ENCODE measurements at places on chromosomes 13 and 19. TPM values are rescaled to one million over a fixed set of nuclear protein-coding genes. Genes with fewer than 3 reads are reported as not detected.

Gene TMPRSS9
- 0.04 TPM for total RNA-seq

Gene TIMM50
- 184 TPM for total RNA-seq

Gene CCDC122
- total RNA-seq = 2.5 TPM

Gene SERPINE3
- total RNA-seq = not detected

Gene NLRP12
- total RNA-seq = not detected

Gene VSTM2B
- total RNA-seq = not detected

Gene CABP5
- not detected for total RNA-seq

Gene DLL3
- 3.7 TPM for total RNA-seq

Gene ARRDC5
- not detected for total RNA-seq

DNA sequence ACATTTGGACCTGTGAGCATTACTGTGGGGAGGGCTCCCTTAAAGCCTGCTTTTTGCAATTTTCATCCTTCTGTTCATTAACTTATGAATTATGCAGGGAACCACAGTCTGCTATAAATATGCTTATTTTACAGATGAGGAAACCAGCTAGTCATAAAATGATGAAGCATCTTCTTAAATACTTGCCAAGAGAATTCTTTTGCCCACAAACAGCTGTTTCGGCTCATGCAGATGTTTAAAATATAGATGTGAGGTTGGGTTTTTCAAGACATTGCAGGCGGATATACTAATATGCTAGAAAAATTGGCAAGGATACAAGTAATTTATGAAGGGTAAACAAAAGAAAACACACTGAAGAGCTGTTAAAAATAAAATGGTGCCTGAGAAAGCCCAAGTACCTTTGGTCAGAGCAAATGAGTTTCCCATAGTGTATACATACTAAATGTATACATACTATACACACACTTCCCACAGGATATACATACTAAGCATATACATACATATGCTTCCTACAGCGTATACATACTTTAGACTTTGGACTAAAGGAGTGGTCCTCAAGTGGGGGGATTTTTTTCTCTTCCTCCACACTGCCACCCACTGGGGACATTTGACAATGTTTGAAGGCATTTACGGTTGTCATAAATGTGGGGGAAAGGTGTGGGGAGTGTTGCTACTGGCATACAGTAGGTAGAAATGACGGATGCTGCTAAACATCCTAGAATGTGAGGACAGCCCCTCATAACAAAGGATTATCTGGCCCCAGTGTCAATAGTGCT lies 164.9 kb upstream of the CSNK1A1L start:
- H3K4me1 ChIP-seq = no peaks in the 10 kb centered on the region
- H3K36me3 ChIP-seq = no peaks in the 10 kb centered on the region
- H3K27me3 ChIP-seq = no peaks in the 10 kb centered on the region
- H3K4me3 ChIP-seq = no peak overlapping the region

DNA sequence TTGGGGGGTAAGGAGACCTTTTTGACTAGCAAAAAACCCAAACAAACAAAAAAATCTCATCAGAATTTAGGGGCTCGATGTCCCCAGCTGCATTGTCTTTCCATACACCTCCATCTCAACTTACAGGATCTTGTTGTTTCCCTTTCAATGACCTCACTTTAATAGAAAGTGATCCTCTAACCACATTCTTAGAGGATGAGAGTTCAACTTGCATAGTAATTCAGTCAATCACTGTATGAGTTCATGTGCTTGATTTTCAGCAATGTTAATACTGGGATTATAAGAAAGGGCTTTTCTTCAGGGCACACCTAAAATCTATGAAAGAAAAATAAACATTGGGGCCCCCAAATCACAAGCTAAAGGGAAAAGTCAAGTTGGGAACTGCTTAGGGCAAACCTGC lies 1512.0 kb downstream of the SLITRK1 start:
- peak overlapping the region; percentile 66 for H3K27ac ChIP-seq
- no peak for DNase-seq
- no peaks in the 10 kb centered on the region for H3K36me3 ChIP-seq
- H3K4me1 ChIP-seq = peaks cover 19% of the 10 kb centered on the region

GRCh38 chr13:44429311-44429710 lies 55.7 kb downstream of the SERP2 start:
- DNase-seq = no peak
- H3K27ac ChIP-seq = no peak overlapping the region
- no peaks in the 10 kb centered on the region for H3K27me3 ChIP-seq
- no peak overlapping the region for H3K4me3 ChIP-seq

DNA sequence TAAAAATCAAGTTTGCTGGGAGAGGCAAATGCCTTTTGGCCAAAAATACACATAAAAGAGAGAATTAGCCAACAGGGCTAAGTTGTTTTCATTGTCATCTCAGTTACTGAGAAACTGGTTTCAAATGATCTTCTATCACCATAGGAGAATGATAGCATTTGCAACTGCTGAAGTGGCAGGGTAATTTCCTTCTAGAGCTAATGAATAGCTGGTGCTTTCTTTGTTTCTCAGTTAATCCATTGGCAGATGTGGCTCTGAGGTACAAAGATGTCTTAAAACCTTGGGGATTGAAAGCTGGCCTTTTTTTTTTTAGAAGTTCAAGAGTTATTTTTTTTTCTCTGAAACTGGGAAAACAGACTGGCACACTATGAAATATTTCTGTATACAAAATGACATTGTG lies 332.7 kb upstream of the KLF12 start:
- H3K4me3 ChIP-seq = no peak overlapping the region
- H3K27me3 ChIP-seq = no peaks in the 10 kb centered on the region
- no peak overlapping the region for H3K27ac ChIP-seq
- peaks cover 11% of the 10 kb centered on the region for H3K4me1 ChIP-seq

- peaks cover 6% of the 10 kb centered on the region for H3K4me1 ChIP-seq
- H3K27ac ChIP-seq = no peak overlapping the region
- no peak for DNase-seq
These were observed 2.9 kb downstream of the CCDC8 start for GRCh38 chr19:46410205-46411087.

DNA sequence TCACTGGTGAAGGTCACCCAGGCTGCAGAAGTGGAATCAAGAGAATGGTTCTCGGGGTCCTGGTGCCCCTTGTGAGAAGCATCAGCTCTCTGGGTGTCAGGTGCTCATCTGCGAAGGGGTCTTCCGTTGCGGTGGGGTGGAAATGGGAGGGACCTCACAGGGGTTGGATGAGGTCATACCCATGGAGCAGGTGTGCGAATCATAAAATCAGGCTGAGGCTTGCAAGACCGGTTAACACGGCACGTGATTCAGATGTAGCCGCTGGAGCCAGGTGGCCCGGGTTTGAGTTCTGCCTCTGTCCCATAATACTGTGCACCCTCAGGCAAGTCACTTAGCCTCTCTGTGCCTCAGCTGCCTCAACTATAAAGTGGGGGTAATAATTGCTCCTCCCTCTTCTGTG lies 3.9 kb upstream of the KLK15 start:
- no peak for DNase-seq
- no peaks in the 10 kb centered on the region for H3K27me3 ChIP-seq
- H3K4me1 ChIP-seq = no peaks in the 10 kb centered on the region

DNA sequence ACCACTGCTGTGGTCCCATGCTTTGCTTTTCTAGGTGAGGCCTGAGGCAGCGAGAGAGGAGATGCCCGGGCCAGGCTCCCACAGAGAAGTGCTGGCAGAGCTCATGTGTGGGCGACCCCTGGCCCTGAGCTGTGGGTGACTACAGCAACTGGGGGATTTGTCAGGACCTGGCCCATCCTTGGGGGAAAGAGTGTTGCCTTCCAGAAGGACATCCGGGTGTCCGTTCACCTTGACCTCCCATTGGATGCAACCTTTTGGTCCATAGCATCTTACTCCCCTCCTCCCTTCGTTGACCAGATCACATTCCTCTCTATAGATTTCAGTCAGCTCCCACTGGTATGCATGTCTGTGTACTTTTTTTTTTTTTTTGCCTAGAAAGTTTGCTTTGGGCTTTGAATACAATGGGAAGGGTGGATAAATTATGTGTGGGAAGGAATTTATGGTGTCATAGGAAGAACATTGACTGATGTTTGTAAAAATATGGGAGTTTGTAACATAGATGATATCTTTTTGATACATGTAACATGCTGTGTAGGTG lies 84.2 kb upstream of the RNF113B start:
- no peak overlapping the region for H3K27ac ChIP-seq
- no peak overlapping the region for H3K4me3 ChIP-seq
- no peaks in the 10 kb centered on the region for H3K36me3 ChIP-seq
- DNase-seq = no peak

DNA sequence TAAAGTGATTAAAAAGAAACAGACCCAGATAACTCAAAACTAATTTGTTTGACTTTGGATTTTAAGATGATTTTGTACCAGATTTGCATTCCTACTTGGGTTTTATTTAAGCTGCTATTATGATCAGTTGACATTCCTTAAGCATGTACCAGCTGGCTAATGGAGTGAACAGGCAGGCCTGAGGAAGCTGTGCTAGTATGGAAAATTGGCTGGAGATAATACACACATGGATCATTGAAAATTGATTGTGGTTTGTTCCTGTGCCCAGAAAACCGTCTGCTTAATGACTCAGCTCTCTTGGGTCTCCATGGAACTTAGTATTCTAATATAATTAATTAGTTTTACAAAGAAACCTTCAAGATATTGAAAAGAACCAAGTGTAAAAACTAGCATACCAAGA lies 22.6 kb downstream of the POLR1D start:
- H3K4me1 ChIP-seq = peaks cover 12% of the 10 kb centered on the region
- DNase-seq = peak; percentile 20
- no peak overlapping the region for H3K4me3 ChIP-seq

DNA sequence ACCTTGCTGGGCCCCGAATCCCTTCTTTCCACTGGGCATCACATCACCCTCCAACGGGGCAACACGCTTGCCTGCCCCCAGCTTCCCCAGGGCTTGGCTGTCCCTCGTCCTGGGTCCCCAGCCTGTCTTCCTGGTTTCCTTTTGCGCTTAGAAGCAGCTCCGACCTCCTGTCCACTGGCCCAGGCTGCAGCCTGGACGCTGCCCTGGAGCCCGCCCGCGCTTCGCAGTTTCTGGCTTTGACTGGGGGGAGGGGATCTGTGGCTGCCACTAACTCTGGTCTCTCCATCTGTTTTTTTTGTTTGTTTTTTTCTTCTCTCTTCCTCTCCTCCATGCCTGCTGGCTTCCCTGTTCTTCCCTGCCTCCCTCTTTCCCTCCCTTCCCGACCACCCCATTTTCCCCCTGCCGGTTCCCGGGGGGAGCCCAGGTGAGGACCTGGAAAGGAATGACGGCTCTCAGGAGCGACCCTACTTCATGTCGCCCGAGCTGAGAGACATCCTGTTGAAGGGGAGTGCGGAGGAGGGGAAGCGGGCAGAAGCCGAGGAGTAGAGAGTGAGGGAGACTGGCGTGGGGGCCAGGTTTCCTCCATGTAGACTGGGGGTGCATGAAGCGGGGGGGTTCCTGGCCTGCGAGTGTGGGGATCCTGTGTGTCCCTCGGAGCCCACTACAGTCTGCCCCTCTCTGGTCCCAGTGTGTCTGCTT lies 11.5 kb upstream of the ILF3 start:
- no peak overlapping the region for H3K4me3 ChIP-seq
- H3K36me3 ChIP-seq = peaks cover 40% of the 10 kb centered on the region
- no peaks in the 10 kb centered on the region for H3K27me3 ChIP-seq
- H3K4me1 ChIP-seq = peaks cover 24% of the 10 kb centered on the region
- no peak overlapping the region for H3K27ac ChIP-seq

DNA sequence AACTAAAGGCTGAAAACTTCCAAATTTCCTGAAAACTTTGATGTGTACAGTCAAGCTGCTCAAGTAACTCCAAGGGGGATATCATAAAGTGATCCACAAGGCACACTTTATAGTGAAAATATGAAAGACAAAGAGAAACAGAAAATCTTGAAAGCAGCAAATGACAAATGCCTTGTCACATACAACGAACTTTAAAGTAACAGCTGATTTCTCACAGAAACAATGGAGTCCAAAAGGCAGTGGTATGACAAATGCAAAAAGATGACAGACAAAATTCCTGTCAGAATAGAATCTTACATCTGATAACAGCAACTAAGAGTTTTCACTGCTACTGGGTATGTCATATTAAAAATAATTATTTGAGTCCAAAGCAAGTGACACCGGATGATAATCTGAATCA lies 1602.3 kb upstream of the PRR20A start:
- DNase-seq = no peak
- H3K36me3 ChIP-seq = no peaks in the 10 kb centered on the region
- H3K4me1 ChIP-seq = no peaks in the 10 kb centered on the region
- no peak overlapping the region for H3K27ac ChIP-seq

DNA sequence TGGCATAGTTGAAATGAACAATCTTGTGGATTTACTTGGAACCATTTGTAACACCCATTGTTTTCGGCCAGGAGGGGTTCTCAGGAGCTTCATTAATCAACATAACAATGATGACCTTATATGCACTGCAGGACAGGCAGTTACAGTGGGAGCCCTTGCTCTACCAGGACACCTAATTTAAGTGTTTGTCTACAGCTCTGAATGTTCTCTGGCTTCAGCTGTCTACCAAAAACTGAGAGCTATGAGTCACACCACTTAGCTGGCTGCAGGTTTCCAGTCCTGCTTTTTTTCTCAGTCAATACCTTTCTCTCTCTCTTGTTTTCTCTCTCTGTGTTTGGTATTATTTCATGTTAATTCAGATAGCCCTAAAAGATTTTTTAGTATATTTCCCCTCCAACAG lies 105.4 kb upstream of the MBNL2 start:
- H3K27ac ChIP-seq = peak overlapping the region; percentile 44
- DNase-seq = peak; percentile 53
- H3K4me3 ChIP-seq = no peak overlapping the region
- no peaks in the 10 kb centered on the region for H3K36me3 ChIP-seq
- H3K4me1 ChIP-seq = peaks cover 18% of the 10 kb centered on the region

GRCh38 chr13:72745260-72745659 lies 17.5 kb downstream of the BORA start:
- H3K4me1 ChIP-seq = no peaks in the 10 kb centered on the region
- H3K4me3 ChIP-seq = no peak overlapping the region
- H3K27ac ChIP-seq = no peak overlapping the region
- no peaks in the 10 kb centered on the region for H3K27me3 ChIP-seq
- no peak for DNase-seq
- H3K36me3 ChIP-seq = peaks cover 69% of the 10 kb centered on the region

GRCh38 chr19:29524201-29524911 lies 1.4 kb upstream of the VSTM2B start:
- H3K27me3 ChIP-seq = peaks cover 15% of the 10 kb centered on the region
- no peak for DNase-seq
- H3K36me3 ChIP-seq = no peaks in the 10 kb centered on the region
- H3K27ac ChIP-seq = no peak overlapping the region
- no peak overlapping the region for H3K4me3 ChIP-seq

DNA sequence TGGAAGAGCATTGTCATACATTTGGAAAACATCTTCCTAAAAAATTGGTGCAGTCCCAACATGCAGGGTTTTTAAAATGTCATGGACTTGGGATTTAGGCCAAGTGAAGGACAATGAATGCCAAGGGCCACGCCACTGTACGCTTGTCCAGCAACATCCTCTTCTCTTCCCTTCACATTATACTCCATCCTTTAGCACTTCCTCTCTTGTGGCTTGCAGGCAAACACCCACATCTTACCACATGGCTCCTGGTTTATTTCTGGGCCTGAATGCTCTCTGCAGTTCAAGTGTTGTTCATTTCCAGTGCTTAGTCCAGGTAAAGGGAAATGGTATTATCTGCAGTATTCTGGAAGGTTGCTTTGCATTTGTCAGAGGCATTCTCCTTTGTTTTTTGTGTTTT lies 45.0 kb downstream of the CBY2 start:
- H3K4me3 ChIP-seq = no peak overlapping the region
- no peaks in the 10 kb centered on the region for H3K4me1 ChIP-seq
- H3K36me3 ChIP-seq = no peaks in the 10 kb centered on the region
- H3K27ac ChIP-seq = no peak overlapping the region
